Activated T-helper 17 cell treated with anti-CD3 and anti-CD28 coated beads, Interleukin-2, amount 50 U/mL, for 72 hours (primary cell): ENCODE measurements at places on chromosomes 12 and 14. TPM values are rescaled to one million over a fixed set of nuclear protein-coding genes. Genes with fewer than 3 reads are reported as not detected.

LRTM2 gene
- total RNA-seq: not detected

TAS2R13 gene
- 2.1 TPM for total RNA-seq

IQSEC3 gene
- total RNA-seq: 0.05 TPM

- ATAC-seq: no peak
Measured at GRCh38 chr12:64253356-64253755, 31.3 kb upstream of the KICS2 start.

DNA sequence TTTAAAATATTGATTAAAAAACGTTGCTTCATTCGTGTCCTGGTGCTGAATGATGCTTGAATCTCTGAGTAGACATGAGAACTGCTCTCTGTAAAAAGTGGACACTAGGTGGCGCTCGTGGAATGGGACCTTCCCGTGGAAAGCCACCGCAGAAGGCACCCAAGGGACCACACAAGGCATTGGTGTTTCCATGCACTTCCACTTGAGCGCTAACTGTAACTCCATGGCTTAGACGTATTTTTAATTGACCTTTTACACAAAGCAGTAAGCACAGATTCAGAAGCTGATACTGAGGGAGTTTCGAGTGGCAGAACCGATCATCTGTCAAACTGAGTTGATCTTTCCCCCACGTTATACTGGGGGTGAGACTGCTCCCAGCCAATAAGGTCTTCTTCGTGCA lies 135.3 kb downstream of the PRKCH start:
- ATAC-seq: peak; percentile 33

GRCh38 chr14:82192387-82192786 lies 658.7 kb upstream of the SEL1L start:
- no peak for ATAC-seq

DNA sequence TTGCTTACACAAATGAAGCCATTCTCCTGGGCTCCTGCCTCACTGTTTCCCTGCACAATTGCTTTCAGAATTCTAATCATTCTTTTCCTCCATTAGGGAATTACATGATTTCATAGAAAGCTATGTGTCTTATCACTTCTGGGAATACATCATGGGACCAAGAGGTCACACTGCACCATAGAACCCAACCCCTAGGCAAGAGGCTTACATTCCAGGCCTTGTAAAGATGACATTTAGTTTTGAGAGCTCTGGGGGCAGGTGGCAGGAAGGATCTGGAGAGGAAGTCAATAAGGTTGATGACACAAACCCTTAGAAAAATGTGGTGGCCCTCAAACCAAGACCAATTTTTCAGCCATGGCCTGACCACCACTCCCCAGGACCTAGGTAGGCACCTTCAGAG lies 57.1 kb downstream of the NUAK1 start:
- no peak for ATAC-seq
